ENCODE measurements at places on chromosomes 12 and 14. TPM values are rescaled to one million over a fixed set of nuclear protein-coding genes. Genes with fewer than 3 reads are reported as not detected.

Gene LTBP2
- total RNA-seq = 11.0 TPM

Gene SMIM10L1
- total RNA-seq = 8.6 TPM

Gene TAS2R31
- total RNA-seq = 0.28 TPM

Gene KRT8
- 2,966 TPM for total RNA-seq

Gene SLCO1A2
- total RNA-seq = 0.32 TPM

Gene NKX2-1
- total RNA-seq = 0.03 TPM

Gene SERPINA1
- 0.67 TPM for total RNA-seq

Gene CLEC4A
- not detected for total RNA-seq

Gene JKAMP
- total RNA-seq = 75.0 TPM

Gene GCH1
- total RNA-seq = 3.5 TPM

Gene RPS6KA5
- total RNA-seq = 3.8 TPM

Gene JAG2
- total RNA-seq = 30.8 TPM

Gene SLCO1B3
- 14.9 TPM for total RNA-seq

Gene NTN4
- 44.5 TPM for total RNA-seq

Gene STON2
- total RNA-seq = 0.79 TPM

Gene RILPL1
- total RNA-seq = 14.2 TPM

Gene ARG2
- total RNA-seq = 1.3 TPM

Gene SLC25A47
- not detected for total RNA-seq

Gene KRAS
- 17.4 TPM for total RNA-seq

Gene GLIPR1L2
- total RNA-seq = 0.19 TPM

Gene HIF1A
- 174 TPM for total RNA-seq

Gene OR4E2
- not detected for total RNA-seq

Gene BORCS5
- 10.2 TPM for total RNA-seq

Gene L2HGDH
- total RNA-seq = 10.4 TPM

Gene KLRD1
- total RNA-seq = not detected

Gene SOAT2
- total RNA-seq = 0.18 TPM

Gene WNT1
- total RNA-seq = not detected

Gene ACRBP
- total RNA-seq = 0.16 TPM

Gene SIX1
- total RNA-seq = 6.5 TPM

Gene ADAMTS20
- not detected for total RNA-seq

Gene IGF1
- not detected for total RNA-seq

Gene PPP4R4
- total RNA-seq = 0.40 TPM

Gene SYNDIG1L
- not detected for total RNA-seq

Gene FGF6
- not detected for total RNA-seq

Gene ZBTB39
- 5.1 TPM for total RNA-seq

Gene OVCH1
- total RNA-seq = not detected

Gene FOXJ2
- total RNA-seq = 9.6 TPM

Gene SOCS2
- total RNA-seq = 25.5 TPM

Gene GPRC5D
- not detected for total RNA-seq

Gene TAS2R10
- not detected for total RNA-seq

Gene ACYP1
- total RNA-seq = 21.8 TPM

Gene CCDC38
- total RNA-seq = 0.08 TPM

Gene TGFB3
- 0.88 TPM for total RNA-seq
